ENCODE measurements at places on chromosomes 1 and 21.

- no peak for DNase-seq
Observed at GRCh38 chr1:205344066-205344928, 12.4 kb downstream of the KLHDC8A start.

- no peak for DNase-seq
Observed at GRCh38 chr1:3265835-3266805, 188.3 kb upstream of the ARHGEF16 start.

DNA sequence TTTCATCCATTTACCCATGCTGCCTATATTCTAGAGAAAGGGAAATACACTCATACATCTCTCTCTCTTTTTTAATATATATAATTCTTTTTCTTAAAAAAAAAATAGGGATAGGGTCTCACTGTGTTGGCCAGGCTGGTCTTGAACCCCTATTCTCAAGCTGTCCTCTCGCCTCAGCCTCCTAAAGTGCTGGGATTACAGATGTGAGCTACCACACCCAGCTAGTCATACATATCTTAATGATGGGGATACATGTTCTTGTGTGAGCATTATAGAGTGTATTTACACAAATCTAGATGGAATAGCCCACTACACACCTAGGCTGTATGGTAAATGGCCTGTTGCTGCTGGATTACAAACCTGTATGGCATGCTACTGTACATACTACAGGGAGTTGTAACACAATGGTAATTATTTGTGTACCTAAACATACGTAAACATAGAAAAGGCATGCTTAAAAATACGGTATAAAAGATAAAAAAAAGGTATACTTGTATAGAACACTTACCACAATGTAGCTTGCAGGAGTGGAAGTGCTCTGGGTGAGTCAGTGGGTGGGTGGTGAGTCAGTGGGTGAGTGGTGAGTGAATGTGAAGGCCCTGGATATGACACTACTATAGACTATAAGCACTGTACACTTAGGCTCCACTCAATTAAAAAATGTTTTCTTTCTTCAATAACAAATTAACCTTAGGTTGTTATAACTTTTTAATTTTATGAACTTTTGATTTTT, 72.9 kb downstream of the IVNS1ABP start:
- DNase-seq = no peak

GRCh38 chr1:156416993-156417392, 48.0 kb downstream of the RHBG start:
- no peak for DNase-seq

DNA sequence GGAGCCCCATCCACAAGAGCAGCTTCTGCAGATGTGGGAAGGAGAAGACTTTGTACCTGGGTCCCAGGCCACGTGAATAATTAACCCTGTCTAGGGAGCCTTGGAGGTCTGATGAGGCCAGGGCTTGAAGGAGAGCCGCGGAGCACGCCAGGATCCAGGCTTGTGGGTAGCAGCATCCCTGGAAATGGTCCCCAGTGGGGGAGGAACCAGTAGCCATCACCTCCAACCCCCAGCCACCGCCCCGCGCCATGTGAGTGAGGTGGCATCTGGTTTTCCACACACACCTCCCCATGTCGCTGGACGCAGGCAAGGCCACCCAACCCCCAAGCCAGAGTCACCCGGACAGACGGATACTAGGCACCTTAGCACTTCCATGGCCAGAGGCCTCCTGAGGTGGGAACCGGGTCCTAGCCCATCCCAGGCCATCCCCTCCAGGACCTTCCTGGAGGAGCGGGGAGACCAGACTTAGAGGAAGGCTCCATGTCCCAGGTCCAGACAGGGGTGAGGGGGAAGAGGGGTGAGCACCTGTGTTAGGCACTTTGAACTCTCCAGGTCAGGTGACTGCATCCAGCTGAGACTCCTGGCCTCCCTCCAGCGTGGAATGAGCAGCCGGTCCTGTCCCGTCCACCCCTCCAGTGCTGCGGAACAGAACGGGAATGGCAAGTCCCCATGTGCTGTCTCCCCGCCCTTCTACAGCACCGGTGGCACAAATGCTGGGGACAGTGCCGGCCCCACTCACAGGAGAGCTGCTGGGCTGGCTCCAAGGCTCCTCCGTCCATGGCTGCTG, 53.2 kb downstream of the RIPK4 start:
- DNase-seq = no peak

DNA sequence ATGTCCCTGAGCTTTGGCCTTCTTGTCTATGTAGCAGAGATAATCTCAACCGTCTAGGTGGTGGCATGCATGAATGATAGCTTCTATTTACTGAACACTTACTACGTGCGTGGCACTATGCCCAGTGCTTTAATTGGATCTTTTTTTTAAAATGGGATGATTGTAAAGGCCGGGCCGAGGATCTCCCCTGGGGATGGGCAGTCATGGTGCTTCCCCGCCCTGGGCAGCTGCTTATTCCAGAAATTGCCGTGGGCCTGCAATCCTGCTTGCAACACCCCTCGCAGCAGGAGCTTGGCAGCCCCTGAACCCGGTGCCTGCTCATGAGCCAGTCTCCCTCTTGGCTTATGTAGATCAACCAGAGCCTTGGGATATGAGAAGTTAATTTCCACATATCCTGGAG, 360.7 kb downstream of the CAMTA1 start:
- DNase-seq = no peak

- DNase-seq = no peak
Observed at GRCh38 chr1:164660412-164660772, 101.4 kb downstream of the PBX1 start.

- no peak for DNase-seq
Observed at GRCh38 chr1:40300249-40300567, 16.9 kb downstream of the COL9A2 start.

GRCh38 chr1:230940848-230941247, 37.8 kb downstream of the TTC13 start:
- DNase-seq = no peak

DNA sequence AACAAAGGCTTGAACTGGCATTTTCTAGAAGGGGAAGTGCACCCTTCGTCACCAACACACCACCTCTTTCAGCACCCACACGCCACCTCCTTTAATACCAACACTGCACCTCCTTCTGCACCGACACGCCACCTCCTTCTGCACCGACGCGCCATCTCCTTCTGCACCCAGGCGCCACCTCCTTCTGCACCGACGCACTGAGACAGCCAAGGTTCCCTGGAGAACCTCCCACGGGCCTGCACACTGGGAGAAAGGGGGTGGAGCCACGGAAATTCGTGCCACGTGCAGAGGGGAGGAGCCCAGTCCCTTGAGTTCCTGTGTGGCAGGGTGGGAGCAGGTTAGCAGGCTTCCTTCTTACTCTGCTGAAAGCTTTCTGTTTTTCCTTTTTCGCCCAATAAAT, 327.9 kb upstream of the C1orf174 start:
- DNase-seq = peak; percentile 34

DNA sequence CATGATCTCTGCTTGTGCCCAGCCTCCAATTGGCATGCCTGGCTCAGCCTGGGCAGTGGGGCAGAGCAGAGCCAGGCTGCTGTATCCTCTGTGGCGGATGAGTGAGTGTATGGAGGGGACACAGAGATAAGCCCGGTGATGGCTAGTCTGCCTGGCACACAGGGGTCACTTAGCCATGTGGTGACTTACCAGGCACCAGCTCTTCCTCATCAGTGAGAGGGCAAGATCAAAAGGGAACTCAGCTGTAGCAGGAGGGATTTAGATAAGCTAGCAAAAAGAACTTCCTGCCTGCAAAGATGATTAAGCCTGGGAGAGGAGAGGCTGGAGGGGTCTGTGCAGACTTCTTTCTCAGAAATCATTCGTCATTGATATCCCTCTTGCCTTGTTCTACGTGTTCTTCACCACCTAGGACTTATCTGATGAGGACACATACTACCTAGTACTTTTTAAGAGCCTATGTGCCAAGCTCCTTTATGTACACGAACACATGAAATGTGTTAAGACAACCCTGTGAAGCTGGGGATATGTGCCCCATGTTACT, 7.9 kb downstream of the KIF21B start:
- DNase-seq = no peak

GRCh38 chr21:34018910-34019309, 54.5 kb upstream of the MRPS6 start:
- DNase-seq = no peak
